Renal cortex interstitium (tissue), 15 donors: ENCODE measurements at places on chromosomes 13 and 19. TPM values are rescaled to one million over a fixed set of nuclear protein-coding genes. Genes with fewer than 3 reads are reported as not detected.

DNA sequence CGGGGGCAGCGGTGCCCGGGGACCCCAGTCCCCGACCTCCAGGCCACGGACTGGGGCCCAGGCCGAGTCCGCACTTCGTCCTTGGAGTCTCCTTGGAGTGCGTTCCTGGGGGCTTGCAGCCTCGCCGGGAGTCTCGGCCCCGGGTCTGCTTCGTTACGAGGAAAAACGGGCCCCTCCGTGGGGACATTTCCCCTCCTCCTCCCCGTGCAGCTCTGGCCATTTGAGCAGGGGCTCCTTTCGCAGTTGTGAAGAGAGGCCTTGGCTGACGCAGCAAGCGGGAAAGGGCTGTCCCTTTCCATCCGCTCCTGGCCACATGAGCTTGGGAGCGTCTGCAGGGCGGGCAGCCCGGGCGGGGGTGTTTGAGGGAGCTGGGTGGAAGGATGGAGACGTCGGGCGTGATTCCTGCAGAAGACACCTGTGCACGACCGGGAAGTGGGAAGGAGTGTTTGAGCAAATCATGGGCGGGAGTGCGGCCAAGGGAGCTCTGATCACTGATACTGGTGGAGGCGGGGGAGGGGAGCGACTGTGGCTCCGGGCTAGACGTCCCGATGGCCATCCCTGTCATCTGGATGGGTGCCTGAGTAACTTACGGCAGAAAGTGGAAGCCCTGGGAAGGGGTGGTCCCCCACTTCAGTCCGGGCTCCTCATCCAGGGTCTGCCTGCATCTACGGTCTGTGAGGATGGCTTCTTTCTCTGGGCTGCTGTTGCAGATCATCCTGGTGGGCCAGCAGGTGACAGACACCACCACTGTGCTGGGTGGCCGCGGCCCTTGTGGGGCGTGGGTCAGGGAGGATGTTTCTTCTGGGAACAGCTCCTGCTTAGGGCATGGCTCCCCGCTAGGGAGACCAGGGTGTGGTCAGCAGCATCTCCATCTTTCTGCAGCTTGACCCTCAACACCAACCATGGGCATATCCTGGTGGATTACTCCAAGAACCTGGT lies 736 bp downstream of the GPI start:
- DNase-seq, result no peak

- no peak for DNase-seq
These were observed 31.0 kb downstream of the RUBCNL start for GRCh38 chr13:46355901-46356590.

- no peak for DNase-seq
These were observed 30.8 kb upstream of the USE1 start for GRCh38 chr19:17184371-17184841.

DNA sequence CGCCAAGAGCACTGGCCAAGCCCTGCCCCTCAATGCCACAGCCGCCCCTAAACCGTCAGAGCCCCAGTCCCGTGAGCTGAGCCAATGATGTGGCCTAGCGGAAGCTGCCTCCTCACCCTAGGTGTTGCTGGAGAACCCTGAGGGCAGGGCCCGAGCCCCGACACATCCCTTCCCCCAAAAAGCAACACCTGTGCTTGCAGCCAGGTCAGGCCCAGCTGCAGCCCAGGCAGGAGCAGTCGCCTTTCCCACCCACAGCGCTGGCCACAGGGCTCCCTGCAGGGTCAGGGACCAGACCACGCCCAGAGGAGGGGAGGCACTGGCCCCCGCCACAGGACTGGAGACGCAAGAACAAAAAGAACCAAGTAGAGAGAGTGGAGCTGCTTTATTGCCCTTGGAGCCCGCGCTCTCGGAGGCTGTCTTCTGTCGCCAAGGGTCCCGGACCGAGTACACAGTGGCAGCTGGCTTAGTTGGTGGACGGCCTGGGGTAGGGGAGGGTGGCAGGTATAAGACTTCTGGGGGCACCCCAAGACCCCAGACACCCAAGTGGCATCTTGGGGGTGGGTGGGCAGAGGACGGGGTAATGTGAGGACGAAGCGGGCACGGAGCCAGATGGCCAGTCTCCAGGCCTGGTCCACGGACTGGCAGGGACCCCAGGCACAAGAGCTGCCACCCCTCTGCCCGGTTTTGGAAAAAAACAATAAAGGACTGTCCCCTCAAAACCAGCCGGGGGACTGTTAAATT lies 3.3 kb downstream of the P2RY11 start:
- no peak for DNase-seq

DNA sequence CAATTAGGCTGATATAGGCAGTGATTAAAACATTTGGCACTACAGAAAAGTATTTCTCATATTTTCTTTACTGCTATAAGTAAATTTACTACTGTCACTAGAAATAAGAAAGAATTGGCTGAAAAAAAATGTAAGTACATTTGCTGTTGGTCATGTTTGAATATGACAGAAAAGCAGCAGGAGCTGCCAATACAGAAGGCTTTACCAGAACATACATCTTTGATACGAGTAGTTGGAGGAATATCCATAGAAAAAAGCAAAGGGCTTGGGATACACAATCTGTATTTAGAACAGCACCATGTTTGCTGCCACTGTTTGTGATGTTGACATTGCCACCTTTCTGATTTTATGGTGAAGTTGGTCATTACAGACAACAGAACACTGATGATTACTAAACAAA lies 21.6 kb downstream of the PCDH9 start:
- DNase-seq, result no peak

DNA sequence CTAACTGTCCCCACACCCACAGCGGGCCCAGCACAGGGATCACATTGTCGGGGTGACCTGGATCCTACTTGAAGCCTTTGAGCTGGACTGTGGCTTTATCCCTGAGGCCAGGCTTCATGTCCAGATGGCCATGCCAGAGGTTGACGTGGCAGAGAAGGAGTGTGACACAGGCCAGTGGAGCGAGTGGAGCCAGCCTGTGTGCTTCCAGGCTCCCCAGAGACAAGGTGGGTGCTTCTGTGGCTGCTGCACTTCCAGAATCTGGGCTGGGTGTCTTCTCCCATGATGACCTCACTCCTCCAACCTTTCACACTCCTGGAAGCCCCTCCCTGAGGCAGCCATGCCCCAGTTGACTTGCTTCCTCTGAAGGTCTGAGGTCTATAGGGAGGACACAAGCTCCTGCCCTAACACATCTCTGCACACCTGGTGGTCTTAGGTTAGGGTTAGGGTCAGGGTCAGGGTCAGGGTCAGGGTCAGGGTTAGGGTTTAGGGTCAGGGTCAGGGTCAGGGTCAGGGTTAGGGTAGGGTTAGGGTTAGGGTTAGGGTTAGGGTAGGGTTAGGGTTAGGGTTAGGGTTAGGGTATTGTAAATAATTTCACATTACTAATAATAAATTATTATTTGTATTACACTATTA lies 13.1 kb upstream of the MZF1 start:
- DNase-seq, result no peak

GRCh38 chr19:23263396-23263795 lies 13.2 kb upstream of the ZNF724 start:
- DNase-seq, result no peak

GRCh38 chr19:51771376-51772130 lies 10.6 kb downstream of the FPR2 start:
- DNase-seq, result no peak

GRCh38 chr19:31519908-31520307 lies 170.7 kb upstream of the TSHZ3 start:
- DNase-seq, result no peak

DNA sequence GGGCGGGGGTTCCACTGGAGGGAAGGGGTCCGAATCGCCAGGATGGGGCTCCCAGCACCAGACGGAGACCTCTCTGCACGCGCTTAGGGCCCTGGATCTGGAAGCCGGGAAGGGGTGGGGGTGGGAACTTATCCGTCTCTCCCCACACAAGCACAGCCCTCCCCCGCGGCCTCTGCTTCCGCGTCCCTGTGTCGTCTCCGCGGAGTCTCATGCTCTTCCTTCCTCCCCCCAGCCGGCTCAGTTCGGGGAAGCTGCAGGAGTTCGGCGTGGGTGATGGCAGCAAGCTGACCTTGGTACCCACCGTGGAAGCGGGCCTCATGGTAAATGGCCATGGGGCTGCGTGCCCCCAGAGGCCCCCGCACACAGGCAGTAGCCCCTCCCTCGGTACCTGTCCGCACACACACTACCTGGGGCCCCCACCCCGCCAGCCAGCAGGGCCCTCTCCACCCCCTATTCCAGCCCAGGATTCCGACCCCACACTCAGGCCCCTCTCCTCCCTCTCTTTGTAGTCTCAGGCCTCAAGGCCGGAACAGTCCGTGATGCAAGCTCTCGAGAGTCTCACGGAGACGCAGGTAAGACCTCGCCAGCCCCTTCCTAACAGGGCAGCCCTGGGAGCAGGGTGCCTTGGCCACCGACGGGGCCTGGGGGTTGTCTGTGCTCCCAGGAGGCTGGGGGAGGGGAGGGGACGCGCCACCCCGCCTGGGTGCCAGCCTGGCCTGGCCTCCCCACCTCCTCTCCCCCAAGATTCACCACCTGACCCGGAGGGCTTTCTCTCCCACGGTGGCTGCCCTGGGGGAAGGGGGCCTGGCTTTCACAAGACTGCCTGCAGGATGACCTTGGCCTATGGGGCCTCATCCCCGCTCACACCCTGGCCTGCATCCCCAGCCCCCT lies 3.2 kb downstream of the MIDN start:
- DNase-seq, result no peak

- DNase-seq, result no peak
These were observed 135.3 kb upstream of the MIR17HG start for GRCh38 chr13:91212231-91212630.

- DNase-seq, result no peak
These were observed 118.7 kb downstream of the FOXO1 start for GRCh38 chr13:40547591-40548315.

DNA sequence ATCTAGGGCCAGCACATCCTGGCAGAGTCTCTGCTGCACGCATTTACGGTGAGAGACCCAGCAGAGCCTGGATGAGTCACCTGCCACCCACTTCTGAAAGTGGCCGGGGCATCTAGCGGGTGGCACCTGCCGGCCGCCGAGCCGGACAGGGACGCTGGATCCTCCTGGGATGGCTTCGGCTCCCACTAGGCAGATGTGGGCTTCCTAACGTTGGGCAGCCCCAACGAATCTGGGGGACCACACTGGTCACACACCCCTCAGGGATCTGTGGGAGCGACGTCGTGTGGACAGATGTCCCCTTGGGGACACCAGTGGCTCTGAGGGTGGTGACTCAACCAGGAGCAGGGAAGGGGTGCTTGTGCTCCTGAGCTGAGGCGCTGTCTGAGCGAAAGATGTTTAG lies 32.2 kb downstream of the TMEM255B start:
- no peak for DNase-seq

GRCh38 chr13:79237981-79238380 lies 168.1 kb downstream of the RBM26 start:
- no peak for DNase-seq

Gene FXYD7
- polyA plus RNA-seq, result 0.86 TPM

Gene SMIM44
- 0.74 TPM for polyA plus RNA-seq

Gene PDE4C
- 0.79 TPM for polyA plus RNA-seq

Gene CCDC9
- 25.0 TPM for polyA plus RNA-seq

Gene TRPC4
- polyA plus RNA-seq, result 6.4 TPM
